ENCODE measurements at places on chromosomes 13 and 19. TPM values are rescaled to one million over a fixed set of nuclear protein-coding genes. Genes with fewer than 3 reads are reported as not detected.

The ZFP14 gene
- 4.3 TPM for total RNA-seq

The REXO1 gene
- 9.4 TPM for total RNA-seq

The TUBB4A gene
- total RNA-seq, result not detected

The BLVRB gene
- 75.7 TPM for total RNA-seq

DNA sequence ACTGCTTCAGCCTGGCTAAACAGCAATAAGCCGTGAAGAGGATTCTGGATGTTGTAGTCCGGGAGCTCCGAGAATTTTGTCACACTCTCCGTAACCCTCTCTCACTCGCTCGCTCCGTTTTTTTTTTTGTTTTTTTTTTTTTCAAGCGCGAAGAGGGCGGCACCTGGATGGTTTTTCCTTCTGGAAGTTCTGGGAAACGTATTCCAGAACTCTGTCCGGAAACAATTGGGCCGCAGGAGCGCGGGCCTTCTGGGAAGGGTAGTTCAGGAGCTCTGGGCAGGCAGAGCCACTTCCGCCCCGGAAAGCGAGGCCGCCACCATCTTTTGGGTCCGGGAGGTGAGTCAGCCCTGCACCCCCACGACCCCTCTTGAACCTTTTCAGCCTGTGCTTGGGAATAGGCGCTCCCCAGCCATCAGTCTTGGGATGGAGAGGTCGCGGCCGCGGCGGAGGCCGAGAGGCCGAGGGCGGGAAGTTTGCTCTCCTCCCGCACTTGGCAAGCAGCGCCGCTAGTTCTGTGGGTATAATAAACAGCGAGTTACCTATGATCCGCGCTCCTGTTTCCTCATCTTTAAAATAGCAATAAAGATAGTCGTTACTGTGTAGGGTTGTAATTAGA lies at the start of gene ZNF227:
Gene ZNF227, plus strand, starts transcription at position 283 of the 616 bp plus-strand sequence. CDS start 5,261 bp downstream, outside the sequence.
- H3K36me3 ChIP-seq, result peaks cover 6% of the 10 kb centered on the region
- H3K4me1 ChIP-seq, result peaks cover 9% of the 10 kb centered on the region
- no peaks in the 10 kb centered on the region for H3K27me3 ChIP-seq
- peak within 1 kb of the TSS; percentile 89 for H3K4me3 ChIP-seq
- DNase-seq, result peak; percentile 89

GRCh38 chr13:45882626-45883025 lies 31.1 kb upstream of the SIAH3 start:
- no peaks in the 10 kb centered on the region for H3K4me1 ChIP-seq
- no peak overlapping the region for H3K27ac ChIP-seq
- peaks cover 26% of the 10 kb centered on the region for H3K27me3 ChIP-seq

Data from osteoblast (primary cell).